DMS153 (cell line): ENCODE measurements at places on chromosomes 2 and 18.

DNA sequence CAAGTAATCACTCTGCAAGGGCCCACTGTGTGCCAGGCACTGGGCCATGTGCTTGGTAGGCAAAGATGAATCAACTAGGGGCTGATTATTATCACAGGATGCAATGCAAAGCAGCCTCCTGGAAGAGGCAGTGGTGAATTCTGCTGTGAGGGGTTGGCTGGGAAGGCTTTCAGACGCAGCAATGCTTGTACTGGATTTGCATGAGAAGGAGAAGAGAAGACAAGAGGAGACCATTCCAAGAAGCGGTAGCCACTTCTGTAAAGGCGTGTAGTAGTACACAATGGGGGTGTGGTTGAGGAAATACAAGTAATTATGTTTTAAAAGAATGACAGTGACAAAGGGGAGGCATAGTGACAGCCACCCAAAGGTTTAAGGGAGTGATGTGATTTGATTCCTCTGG is 502.7 kb downstream of the PLCL1 start:
- DNase-seq: no peak

- no peak for DNase-seq
Observed at GRCh38 chr2:212894026-212894425, 257.4 kb downstream of the IKZF2 start.

- no peak for DNase-seq
Observed at GRCh38 chr18:28407681-28408080, 230.8 kb upstream of the CDH2 start.

DNA sequence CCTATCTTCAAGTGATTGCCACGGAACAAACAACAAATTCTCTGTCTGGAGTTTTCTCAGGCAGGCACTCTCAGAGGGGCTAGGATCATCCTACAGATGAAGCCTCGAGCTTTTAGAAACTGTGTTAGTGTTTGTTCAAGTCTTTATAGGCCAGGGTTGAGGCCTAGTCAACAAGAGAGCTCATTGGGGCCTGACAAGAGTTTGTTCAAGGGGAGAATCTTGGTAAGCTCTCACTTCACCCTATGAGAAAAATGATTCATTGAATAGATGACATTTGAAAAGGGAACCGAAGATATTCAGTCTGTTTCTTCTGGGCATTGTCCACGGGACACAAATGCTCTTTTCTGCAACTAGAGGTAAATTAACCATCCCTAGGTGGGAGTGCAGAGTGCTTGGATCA is 476.9 kb downstream of the PTPRM start:
- DNase-seq: no peak

DNA sequence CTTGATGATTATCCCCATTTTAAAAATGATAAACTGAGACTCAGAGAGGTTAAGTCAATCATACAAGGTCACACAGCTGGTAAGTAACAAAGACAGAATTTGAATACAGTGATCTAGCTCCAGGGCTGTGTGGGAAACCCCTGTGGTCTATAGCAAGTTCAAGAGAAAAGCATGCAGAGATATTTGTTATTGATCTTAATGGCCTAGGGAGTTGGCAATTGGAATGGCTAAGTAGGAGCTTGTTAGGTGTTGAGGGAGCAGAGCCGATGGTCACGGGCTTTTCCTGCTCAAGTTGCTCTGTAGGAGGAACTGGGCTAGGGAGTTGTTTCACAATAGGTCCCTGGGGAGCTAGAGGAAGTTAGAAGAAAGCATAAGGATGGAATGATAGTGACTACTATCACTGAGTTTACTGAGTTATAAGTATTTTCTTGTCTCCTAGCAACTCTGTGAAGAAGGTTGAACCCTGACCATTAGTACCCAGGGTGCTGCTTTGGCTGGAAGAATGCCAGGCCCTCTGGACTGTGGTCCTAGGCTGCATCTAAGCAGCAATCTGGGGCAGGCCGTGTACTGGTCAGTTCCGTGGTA is 30.0 kb downstream of the RNF125 start:
- DNase-seq: no peak

- no peak for DNase-seq
Observed at GRCh38 chr2:2173633-2174032, 157.4 kb downstream of the MYT1L start.
